Lower lobe of right lung (tissue), 2 donors: ENCODE measurements at places on chromosomes 2 and 18. TPM values are rescaled to one million over a fixed set of nuclear protein-coding genes. Genes with fewer than 3 reads are reported as not detected.

Gene GPR45
- total RNA-seq = not detected

DNA sequence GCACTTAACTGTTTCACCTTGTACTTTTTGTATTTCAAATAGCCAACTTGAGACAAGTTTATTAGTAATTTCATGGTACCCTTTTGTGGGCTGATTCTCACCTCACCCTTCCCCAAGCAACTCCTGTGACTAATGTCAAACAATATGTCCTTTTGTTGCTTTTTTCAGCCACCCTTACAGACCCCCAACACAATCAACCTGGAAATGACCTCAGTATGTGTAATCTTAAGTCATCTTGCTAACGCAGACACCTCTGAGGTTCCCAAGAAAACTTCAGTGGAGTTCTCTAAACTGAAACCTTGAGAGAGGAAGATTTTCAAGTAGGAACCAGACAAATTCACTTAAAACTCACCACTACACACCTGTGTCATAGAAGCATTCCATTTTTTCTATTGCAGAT lies 69.5 kb downstream of the KYNU start:
- H3K4me3 ChIP-seq = no peak overlapping the region
- no peaks in the 10 kb centered on the region for H3K4me1 ChIP-seq
- H3K27me3 ChIP-seq = no peaks in the 10 kb centered on the region
- DNase-seq = no peak

GRCh38 chr18:49623571-49623970 lies 61.7 kb downstream of the LIPG start:
- no peak for DNase-seq
- H3K4me1 ChIP-seq = no peaks in the 10 kb centered on the region
- H3K4me3 ChIP-seq = no peak overlapping the region
- no peak overlapping the region for H3K27ac ChIP-seq
- no peaks in the 10 kb centered on the region for H3K36me3 ChIP-seq
- H3K27me3 ChIP-seq = no peaks in the 10 kb centered on the region

GRCh38 chr18:24586662-24587360 lies 126.4 kb downstream of the HRH4 start:
- H3K4me1 ChIP-seq = no peaks in the 10 kb centered on the region
- no peaks in the 10 kb centered on the region for H3K27me3 ChIP-seq
- no peak for DNase-seq
- no peaks in the 10 kb centered on the region for H3K36me3 ChIP-seq
- no peak overlapping the region for H3K4me3 ChIP-seq

- H3K4me3 ChIP-seq = no peak overlapping the region
- H3K36me3 ChIP-seq = no peaks in the 10 kb centered on the region
- no peaks in the 10 kb centered on the region for H3K27me3 ChIP-seq
These were observed 618.8 kb downstream of the SOCS6 start for GRCh38 chr18:70907673-70908072.

DNA sequence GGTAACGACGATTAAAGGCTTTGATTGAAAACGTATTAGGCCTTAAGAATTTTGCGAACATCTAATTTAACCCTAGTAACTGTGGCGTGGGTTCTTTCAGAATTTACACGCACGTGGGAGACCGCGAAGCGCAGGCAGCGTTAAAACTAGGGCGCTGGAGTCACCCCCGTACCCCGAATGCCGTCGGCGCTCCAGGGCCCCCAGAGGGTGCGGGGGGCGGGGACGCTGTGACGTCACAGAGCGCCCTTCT lies 673 bp upstream of the SMCHD1 start:
- DNase-seq = no peak
- no peaks in the 10 kb centered on the region for H3K27me3 ChIP-seq
- peak overlapping the region; percentile 96 for H3K4me3 ChIP-seq
- H3K36me3 ChIP-seq = no peaks in the 10 kb centered on the region

- no peak for DNase-seq
- no peaks in the 10 kb centered on the region for H3K36me3 ChIP-seq
- H3K27me3 ChIP-seq = no peaks in the 10 kb centered on the region
- no peak within 1 kb of the TSS for H3K27ac ChIP-seq
- no peaks in the 10 kb centered on the region for H3K4me1 ChIP-seq
- no peak within 1 kb of the TSS for H3K4me3 ChIP-seq
These were observed at the start of gene VIL1 for GRCh38 chr2:218418717-218419458. Gene VIL1 (plus strand): TSS chr2:218419123. CDS start chr2:218423779, 4,656 bp downstream.

Gene TMEM178A
- 3.2 TPM for total RNA-seq

DNA sequence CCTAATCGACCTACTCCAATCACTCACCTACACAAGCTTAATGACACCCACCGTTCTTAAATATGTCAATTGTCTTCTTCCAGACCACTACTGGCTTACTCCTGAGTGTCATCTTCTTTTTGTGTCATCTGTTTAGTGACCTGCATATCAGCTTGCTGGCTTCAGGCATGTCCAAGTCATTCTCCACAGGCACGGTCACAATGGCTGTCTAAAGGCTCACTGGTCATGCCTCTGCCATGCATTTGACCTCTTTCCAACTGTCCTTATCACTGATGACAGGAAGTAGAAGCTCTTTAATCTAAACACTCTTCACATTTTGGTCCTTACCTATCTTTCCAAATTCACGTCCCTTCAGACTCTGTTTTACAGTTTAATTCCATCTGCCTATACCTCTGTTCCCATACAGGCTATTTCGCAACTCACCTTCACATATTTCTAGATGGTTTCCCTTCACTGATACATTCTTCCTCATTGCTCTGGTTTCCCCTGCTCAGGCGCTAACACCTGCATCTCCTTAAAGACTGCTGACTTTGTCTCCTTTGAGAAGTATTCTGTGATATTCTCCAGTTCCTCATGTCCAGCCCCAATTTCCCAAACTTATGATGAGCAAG lies 217.5 kb downstream of the TRIB2 start:
- no peak overlapping the region for H3K4me3 ChIP-seq
- no peak overlapping the region for H3K27ac ChIP-seq

Gene CXCR1
- total RNA-seq = 10.4 TPM

DNA sequence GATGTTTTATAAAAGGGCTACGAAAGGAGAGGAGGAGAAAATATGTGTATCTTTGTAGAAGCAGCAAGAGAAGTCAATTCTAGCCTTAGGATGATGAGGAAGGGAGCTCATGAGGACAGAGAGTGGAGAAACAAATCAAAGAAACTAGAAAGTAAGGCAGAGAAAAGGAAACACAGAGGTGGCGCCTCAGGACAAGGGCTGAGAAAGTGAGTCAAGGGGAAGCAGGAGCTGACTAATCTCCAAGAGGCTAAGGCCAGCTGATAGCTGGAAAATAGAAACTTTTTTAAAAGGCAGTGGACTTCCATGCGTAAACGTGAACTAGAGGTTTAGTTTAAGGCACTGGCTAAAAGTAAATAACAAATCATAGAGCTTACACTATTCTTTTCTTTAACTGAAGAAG lies 173.3 kb downstream of the ANKRD44 start:
- H3K4me1 ChIP-seq = peaks cover 31% of the 10 kb centered on the region
- DNase-seq = no peak
- no peaks in the 10 kb centered on the region for H3K27me3 ChIP-seq
- no peak overlapping the region for H3K27ac ChIP-seq
- no peaks in the 10 kb centered on the region for H3K36me3 ChIP-seq

Gene ARHGAP25
- 48.5 TPM for total RNA-seq

DNA sequence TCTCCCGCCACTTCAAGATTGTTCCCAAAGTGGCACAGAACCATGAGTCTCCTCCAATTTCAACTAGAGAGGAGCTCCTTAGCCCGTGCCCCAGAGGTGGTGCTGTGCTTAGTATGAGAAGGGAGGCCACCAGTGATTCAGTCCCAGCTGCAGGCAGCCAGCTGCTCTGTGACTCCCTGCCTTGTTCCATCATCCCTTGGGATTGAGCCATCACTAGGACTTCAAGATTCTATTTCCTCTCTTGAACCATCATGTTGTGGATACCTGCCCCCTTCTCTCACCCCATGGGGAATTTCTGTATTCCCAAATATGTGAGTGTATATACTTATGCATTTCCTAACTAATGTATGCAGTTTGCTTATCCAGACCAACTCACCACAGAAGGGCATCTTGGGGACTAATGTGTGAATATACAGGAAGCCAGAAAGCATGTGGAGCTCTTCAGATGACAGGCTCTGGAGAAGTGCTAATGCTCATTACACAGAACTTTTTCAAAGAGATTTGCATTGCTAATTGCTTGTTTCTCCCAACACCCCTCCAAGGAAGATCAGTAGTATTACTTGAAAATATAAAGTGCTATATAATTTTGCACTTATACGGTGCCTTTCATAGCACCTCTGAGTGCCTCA lies 111.0 kb upstream of the MAP3K20 start:
- H3K4me1 ChIP-seq = peaks cover 17% of the 10 kb centered on the region
- no peaks in the 10 kb centered on the region for H3K36me3 ChIP-seq
- H3K27me3 ChIP-seq = no peaks in the 10 kb centered on the region
- DNase-seq = no peak
- no peak overlapping the region for H3K27ac ChIP-seq
- H3K4me3 ChIP-seq = no peak overlapping the region

GRCh38 chr2:179017773-179018357 lies 32.1 kb downstream of the CCDC141 start:
- DNase-seq = no peak
- no peaks in the 10 kb centered on the region for H3K36me3 ChIP-seq
- no peaks in the 10 kb centered on the region for H3K4me1 ChIP-seq

- peaks cover 11% of the 10 kb centered on the region for H3K4me1 ChIP-seq
- peaks cover 19% of the 10 kb centered on the region for H3K27me3 ChIP-seq
- H3K27ac ChIP-seq = peak overlapping the region; percentile 89
These were observed 4.4 kb upstream of the ZEB2 start for GRCh38 chr2:144524118-144525009.

Gene OTOF
- 0.35 TPM for total RNA-seq

GRCh38 chr2:5374762-5375161 lies 317.4 kb upstream of the SOX11 start:
- no peaks in the 10 kb centered on the region for H3K4me1 ChIP-seq
- no peak overlapping the region for H3K4me3 ChIP-seq
- H3K27ac ChIP-seq = no peak overlapping the region
- no peaks in the 10 kb centered on the region for H3K27me3 ChIP-seq
- no peaks in the 10 kb centered on the region for H3K36me3 ChIP-seq

Gene DSC2
- total RNA-seq = 17.6 TPM
